Esophagus squamous epithelium (tissue), 5 donors: ENCODE measurements at places on chromosomes 1 and 21.

DNA sequence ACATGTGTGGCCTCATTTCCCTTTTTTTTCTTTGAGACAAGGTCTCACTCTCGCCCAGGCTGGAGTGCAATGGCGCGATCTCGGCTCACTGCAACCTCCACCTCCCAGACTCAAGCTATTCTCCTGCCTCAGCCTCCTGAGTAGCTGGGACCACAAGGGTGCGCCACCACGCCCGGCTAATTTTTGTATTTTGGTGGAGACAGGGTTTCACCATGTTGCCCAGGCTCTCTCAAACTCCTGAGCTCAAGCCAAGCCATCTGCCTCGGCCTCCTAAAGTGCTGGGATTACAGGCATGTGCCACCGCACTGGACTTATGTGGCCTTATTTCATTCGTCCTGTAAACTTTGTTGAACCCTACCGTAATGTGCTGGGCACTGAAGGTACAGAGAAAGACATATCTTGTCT, 569 bp upstream of the WARS2 start:
- DNase-seq, result no peak

GRCh38 chr1:74504125-74504932, 8.1 kb downstream of the LRRC53 start:
- DNase-seq, result no peak

DNA sequence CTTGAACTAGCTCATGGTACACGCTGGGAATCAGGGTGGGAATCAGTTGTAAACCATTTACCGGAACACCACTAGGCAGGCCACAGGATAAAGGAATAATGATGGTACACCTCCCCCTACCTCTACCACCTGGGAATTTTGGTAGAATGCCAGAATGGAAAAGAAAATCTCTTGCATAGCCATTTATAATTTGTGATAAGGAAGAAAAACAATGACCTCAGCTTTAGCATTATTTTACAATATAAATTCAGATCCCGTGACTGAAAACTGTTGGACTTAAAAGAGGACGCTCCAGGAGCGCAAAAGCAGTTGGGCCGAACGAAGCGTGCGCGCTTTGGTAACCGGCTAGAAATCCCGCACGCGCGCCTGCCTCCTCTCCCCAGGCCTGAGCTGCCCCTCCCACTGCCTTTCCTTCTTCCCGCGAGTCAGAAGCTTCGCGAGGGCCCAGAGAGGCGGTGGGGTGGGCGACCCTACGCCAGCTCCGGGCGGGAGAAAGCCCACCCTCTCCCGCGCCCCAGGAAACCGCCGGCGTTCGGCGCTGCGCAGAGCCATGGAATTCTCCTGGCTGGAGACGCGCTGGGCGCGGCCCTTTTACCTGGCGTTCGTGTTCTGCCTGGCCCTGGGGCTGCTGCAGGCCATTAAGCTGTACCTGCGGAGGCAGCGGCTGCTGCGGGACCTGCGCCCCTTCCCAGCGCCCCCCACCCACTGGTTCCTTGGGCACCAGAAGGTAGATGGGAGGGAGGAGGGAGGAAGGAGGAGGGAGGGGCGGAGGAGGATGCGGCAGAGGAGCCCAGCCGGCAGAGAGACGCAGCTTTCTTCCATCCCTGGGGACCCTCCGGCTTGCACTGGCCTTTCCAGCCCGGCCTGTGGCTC, at the start of gene CYP4X1:
Gene CYP4X1, plus strand, starts transcription at position 402 of the 873 bp plus-strand sequence. Its CDS starts 149 bp downstream, at position 551.
- no peak for DNase-seq

DNA sequence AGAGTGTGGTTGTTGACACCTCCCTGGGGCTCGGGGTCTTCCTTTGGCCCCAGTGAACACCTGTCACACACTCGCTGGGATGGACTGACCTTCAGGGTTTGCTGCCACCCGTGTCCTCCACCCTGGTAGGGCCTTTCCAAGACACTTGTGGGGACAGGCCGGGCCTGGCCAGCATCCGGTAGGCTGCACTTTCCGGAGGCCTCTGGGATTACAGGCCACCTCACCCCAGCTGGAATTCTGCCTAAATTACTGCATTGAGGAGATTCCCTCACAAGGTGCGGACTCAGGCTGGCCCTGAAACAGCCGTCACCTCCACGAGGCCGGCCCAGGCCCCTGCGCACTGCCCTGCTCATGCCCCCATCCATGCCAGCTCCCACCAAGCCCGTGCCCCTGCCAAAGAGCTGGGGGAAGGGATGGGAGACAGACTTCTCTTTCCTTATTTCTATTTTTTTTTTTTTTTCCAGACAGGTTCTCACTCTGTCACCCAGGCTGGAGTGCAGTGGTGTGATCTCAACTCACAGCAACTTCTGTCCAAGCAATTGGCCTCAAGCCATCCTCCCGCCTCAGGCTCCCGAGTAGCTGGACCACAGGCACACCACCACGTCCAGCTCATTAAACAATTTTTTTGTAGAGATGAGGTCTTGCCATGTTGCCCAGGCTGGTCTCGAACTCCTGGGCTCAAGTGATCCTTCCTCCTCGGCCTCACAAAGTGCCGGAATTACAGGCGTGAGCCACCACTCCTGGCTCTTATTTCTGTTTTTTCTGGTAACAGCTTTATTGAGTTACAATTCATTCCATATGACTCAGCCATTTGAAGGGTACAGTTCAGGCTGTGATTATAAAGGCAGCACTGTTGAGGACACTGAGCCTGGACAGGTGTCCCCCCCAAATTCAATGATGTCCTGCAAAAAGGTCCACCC, 11.3 kb downstream of the CSTB start:
- DNase-seq, result no peak

DNA sequence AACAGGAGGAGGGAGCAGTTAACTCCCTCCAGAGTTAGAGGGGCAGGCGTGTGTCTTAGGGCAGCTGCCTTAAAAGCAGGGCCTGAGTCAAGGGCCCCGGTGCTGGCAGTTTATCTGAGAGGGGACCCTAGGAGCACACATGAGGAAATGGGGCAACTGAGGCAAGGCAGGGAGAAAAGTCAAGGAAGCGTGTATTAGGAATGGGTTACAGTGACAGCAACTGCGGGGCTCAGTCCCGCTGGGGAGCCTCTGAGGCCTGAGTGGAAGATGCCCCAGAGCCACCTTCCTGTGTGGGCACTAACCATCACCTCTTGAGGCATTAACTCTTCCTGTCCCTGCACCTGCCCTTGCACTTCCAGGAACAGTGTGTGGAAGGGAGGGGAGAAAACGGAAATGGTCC, 276.3 kb downstream of the MATN1 start:
- no peak for DNase-seq

GRCh38 chr1:36024847-36025246, 59.0 kb upstream of the TEKT2 start:
- DNase-seq, result no peak

DNA sequence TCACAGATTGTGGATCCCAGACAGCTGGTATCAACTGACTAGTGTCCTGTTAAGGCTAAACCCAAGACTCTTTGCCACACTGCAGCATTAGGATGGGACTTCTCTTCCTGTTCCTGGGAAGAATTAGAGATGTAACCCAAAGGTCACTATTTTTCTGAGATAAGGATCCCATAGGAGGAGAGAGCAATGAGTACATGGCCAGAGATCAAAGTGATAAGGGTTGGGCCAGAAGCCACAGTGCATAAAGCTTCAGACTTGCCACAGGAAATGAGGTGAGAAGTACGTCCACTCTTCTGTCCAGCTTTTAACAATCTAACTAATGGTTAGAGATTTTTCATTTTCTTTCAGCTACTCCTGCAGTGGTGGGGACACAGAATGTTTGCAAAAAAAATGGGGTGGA, at the start of gene HSD3B1:
Gene HSD3B1, plus strand, starts transcription at position 270 of the 400 bp plus-strand sequence. CDS start 267 bp downstream, outside the sequence.
- DNase-seq, result no peak

GRCh38 chr1:14689996-14690615, 91.6 kb downstream of the KAZN start:
- no peak for DNase-seq

DNA sequence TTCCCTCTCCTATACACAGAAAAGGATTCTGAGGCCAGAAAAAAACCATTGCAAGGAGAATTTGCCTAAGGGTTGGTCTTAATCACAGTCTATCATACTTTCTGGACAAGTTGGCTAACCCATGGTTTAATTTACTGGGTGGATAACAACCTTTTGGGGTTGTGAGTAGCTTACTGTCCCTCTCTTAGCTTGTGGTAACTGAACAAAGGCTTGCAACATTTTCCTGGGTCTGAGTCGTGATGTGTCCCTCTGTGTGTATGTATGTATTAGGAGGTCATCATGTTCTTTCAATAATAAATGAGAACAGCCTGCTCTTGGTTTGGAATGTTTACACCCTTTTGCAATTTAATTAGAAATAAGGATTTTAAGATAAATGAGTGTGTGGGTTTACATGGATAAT, 36.7 kb downstream of the PAPPA2 start:
- DNase-seq, result no peak
